ENCODE measurements at places on chromosomes 12 and 14.

DNA sequence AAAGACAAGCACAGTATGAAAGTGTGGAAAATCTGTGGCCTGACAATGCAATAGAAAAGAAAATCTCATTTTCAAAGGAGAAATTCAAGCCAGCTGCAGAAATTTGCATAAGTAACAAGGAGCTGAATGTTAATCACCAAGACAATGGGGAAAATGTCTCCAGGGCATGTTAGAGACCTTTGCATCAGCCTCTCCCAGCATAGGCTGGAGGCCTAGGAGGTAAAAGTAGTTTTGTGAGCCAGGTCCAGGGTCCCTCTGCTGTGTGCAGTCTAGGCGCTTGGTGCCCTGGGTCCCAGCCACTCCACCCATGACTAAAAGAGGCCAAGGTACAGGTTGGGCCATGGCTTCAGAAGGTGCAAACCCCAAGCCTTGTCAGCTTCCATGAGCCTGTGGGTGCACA lies 58.3 kb downstream of the TESPA1 start:
- DNase-seq, result no peak

GRCh38 chr12:4106621-4107020 lies 166.9 kb upstream of the CCND2 start:
- DNase-seq, result no peak

GRCh38 chr14:94143239-94143638 lies 13.8 kb upstream of the IFI27L2 start:
- DNase-seq, result no peak

DNA sequence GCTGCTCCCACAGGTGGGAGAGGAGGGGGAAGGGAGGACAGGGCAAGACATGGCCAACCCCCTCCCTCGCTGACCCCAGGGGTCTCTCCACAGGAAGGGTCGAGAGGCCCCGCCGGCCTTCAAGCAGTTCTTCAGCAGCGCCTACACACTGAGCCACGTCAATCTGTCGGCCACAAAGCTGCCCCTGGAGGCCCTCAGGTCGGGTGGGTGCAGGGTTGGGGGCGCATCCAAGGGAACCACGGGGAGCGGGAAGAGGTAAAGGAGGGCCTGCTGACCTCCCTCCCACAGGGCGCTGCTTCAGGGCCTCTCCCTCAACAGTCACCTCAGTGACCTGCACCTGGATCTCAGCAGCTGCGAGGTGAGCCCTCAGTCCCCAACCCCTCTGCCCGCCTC lies 6.1 kb downstream of the CARMIL3 start:
- no peak for DNase-seq

DNA sequence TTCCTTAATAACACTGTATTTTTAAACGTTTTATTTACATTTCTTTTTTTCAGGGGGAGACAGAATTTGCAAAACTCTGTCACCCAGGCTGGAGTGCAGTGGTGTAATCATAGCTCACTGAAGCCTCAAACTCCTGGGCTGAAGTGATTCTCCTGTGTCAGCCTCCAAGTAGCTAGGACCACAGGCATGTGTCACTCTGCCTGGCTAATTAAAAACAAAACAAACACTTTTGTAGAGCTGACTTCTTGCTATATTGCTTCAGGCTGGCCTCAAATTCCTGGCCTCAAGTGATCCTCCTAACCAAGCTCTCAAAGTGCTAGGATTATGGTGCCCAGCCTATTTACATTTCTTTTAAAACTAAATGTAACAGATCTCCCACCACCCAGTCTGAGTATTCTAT lies 12.7 kb downstream of the CPSF6 start:
- no peak for DNase-seq

GRCh38 chr14:35877276-35877675 lies 51.1 kb downstream of the BRMS1L start:
- DNase-seq, result no peak

GRCh38 chr12:52603314-52603713 lies 2.1 kb upstream of the KRT72 start:
- no peak for DNase-seq

DNA sequence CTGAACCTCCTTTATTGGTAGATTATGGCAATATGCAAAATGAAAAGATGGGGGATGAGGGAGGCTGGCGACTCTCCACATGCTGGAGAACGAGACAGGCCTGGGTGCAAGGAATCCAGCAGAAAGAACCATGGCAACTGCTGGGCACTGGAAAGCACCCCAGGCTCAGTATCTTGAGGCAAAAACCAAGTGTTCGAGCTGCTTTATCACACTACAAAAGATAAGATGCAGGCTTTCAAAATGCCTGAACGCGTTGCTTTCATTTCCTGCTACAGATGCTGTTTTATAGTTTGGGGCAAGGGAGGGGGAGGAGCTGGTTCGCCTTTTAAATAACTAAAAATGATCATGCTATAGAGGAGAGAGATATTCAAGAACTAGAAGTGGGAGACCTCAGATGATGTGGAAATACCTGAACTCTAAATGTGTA lies 38.9 kb downstream of the NIN start:
- no peak for DNase-seq

GRCh38 chr14:72582582-72582981 lies 311.3 kb downstream of the DPF3 start:
- no peak for DNase-seq

GRCh38 chr14:92880851-92881250 lies 42.1 kb upstream of the CHGA start:
- no peak for DNase-seq

DNA sequence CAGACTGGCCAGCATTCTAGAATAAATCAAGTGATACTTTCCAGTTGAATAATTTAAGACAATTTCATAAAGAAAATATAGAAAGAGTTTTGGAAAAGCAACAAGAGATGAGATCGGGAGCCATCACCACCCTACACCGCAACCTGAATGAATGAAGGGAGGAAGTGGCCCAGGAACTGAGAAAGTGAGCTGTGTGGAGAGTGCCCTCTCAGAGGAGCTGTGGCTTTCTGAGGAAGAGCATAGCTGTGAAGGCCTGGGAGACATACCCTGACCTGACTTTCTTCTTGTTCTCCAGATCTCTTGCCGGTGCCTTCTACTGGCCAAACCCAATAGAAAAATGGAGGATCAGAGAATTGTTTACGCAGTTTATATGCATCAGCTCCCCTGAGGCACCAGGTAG lies 79.3 kb upstream of the TSPAN8 start:
- DNase-seq, result no peak

DNA sequence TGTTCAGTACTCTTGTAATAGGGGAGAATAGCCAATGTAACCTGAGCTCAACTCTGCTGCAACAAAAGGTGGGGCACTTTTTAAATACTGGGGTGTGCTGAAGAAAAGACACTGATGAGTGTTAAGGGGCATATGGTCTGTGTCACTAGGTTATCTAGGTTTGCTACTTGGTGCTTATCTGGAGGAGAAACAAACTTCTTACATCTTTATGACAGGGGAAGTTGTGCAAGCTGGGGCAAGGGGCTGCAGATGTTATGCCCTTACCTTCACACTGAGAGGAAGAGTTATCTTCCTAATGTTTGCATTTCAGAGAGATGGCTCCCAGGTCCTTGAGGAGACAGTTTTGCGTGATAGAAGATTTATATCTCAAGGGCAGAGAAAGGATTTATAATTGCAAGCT lies 90.9 kb upstream of the PKP2 start:
- DNase-seq, result no peak

DNA sequence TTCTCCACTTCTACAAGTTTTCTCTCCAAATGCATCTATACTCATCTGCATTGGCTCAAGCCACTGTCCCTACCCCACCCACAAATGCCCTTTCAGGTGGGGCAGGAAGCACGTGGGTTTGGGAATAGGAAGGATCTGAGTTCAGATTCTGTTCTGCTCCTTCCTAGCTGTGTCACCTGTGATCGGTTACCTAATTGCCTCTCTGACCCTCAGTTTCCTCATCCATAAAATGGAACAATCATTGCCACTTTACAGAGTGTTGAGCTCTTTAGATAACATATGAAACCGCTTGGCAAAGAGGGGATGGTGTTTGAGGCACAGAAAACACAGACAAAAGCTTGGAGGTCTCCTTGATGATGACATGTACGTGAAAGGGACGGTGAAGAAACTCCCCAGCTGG lies 34.5 kb downstream of the FOXN3 start:
- no peak for DNase-seq

DNA sequence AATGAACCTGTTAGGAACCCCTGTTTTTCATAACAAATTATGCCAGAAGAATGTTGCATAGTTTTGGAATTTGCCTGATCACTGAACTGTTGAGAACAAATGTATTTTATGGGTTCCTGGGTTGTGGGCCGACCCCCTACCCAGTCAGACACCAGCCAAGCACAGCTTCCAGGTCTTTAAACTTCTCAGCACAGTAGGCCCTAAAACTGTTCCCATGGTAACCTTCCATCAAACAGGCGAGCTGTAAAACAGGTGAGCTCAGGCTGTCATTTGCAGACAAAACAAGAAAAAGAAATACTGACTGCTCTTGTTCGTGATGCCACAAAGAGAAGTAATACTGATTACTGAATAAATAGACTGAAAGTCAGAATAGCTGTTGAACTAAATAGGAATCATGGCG lies 147.0 kb downstream of the PTPRO start:
- DNase-seq, result no peak

DNA sequence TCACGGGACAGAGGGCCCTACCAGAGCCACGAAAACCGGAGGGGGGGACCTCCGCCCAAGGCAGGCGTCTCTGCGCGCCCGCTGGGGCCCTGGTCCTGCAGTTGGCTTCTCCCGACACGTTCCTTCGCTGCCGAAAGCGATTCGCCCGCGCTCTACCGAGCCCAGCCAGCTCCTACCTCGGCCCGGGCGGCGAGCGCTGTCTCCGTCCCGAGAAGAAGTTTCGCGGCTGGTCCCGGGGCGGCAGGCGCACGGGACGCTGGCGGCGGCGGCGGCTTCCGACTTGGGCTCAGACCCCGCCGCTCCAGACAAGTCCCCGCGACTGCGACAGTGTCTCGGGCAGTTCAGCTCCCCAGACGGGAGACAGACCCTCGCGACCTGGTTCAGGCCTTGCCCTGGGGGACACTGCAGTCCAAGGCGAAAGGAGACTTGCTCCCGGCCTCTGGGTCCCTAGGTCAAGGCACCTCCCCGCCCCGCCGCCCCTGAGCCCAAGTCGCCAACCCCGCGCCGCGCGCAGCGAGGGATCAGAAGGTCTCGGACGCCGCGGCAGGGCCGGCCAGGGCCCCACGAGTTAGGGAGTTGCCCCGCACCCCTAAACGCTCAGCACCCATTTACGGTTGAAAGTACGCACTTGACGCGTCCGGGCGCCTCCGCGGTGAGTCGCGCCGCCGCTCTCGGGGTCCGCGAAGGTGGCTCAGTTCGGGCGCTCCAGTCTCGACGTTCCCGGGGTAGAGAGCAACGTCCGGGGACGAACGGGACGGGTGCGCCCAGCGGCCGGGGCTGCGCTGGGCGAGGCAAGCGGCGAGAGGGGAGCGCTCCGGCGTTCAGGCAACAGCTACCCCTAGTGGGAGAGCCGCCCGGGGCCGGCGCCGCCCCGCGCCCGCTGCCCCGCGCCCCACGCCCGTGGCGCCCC lies 1.4 kb upstream of the DIO3 start:
- no peak for DNase-seq

DNA sequence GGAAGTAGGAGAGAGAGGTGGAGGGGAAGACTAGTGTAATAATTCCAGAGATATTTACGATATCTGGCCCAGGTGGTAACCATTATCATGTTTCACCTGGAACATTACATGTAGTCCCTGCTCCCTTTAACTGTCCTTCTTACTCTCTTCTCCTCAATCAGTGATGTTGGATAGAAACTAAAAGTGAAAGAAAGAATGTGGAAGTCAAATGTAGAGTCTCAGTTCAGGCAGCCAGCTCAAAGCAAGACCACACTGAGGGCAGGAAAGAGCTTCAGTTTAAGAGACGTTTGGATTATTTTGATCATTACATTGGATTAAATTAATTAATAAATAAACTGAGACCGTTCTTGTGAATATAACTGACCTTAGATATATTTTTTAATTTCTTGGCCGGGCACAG lies 594.4 kb downstream of the FLRT2 start:
- no peak for DNase-seq

DNA sequence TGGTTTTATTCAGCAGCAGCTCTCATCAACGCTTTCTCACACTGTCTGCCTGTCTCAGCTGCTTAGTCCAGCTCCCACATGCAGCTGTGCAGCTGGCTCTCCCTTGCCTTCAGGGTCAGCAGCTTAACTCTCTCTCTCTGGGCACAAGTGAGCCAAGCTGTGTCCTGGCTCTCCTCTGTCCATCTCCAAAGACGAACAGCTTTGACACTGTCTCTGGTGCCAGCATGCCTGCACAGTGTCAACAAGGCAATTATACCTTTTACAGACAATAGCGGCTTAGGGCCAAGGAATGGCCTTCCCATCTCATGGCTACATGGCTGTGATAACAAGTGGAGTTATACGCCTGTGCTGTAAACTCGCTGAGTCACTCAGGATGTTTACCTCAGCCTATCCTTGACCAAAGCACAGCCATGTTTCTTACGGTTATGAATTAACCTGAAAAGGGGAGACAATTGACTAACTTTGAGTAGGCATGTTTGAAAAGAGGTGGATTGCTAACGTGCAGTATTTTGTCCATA lies 38.4 kb upstream of the MANSC4 start:
- DNase-seq, result no peak

GRCh38 chr14:37437490-37437889 lies 157.6 kb downstream of the FOXA1 start:
- DNase-seq, result no peak

- DNase-seq, result no peak
These were observed 207.6 kb downstream of the DAD1 start for GRCh38 chr14:22381408-22381760.

GRCh38 chr14:21069388-21070082 lies 569 bp upstream of the ARHGEF40 start:
- no peak for DNase-seq

- DNase-seq, result no peak
These were observed 139.2 kb downstream of the DUSP6 start for GRCh38 chr12:89213139-89213538.

DNA sequence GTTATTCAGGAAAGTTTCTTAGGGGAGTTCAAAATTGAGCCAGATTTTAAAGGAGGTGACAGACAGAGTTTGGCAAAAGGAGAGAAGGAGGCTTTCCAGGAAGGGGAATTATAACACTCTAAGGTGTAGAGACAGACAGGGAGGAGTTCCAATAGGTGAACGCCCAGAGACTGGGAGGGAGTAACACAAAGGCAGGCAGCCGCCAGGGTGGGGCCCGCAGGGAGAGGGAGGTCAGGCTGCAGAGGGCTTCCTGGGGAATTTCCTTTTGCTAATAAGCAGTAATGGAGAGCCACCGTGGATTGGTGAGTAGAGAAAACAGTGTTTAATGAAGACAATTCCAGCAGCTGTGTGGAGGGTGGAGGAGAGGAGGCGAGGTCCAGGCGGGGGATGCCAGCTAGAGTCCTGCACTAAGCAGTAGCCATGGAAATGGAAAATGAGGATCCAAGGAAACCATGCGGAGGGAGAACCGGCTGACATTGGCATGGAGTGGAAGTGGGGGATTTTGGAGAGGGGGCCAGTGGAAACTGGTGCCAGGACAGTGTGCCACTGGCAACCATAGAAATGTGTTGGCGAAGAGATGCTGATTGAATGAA lies 22.2 kb downstream of the GRIN2B start:
- no peak for DNase-seq

Measured in stimulated activated CD4-positive, alpha-beta T cell treated with anti-CD3 and anti-CD28 coated beads, Interleukin-12 subunit alpha, Interleukin-12 subunit beta, amount 100 ng/mL, for 24 hours (primary cell).